Central memory CD8-positive, alpha-beta T cell (primary cell): ENCODE measurements at places on chromosomes 11 and 22.
A peak's percentile ranks its signal among the peaks of the same experiment; 100 is the strongest.

GRCh38 chr11:20522536-20522935 is 76.9 kb upstream of the SLC6A5 start:
- no peak for DNase-seq

GRCh38 chr11:12723421-12724300 is 49.4 kb downstream of the TEAD1 start:
- DNase-seq: no peak

DNA sequence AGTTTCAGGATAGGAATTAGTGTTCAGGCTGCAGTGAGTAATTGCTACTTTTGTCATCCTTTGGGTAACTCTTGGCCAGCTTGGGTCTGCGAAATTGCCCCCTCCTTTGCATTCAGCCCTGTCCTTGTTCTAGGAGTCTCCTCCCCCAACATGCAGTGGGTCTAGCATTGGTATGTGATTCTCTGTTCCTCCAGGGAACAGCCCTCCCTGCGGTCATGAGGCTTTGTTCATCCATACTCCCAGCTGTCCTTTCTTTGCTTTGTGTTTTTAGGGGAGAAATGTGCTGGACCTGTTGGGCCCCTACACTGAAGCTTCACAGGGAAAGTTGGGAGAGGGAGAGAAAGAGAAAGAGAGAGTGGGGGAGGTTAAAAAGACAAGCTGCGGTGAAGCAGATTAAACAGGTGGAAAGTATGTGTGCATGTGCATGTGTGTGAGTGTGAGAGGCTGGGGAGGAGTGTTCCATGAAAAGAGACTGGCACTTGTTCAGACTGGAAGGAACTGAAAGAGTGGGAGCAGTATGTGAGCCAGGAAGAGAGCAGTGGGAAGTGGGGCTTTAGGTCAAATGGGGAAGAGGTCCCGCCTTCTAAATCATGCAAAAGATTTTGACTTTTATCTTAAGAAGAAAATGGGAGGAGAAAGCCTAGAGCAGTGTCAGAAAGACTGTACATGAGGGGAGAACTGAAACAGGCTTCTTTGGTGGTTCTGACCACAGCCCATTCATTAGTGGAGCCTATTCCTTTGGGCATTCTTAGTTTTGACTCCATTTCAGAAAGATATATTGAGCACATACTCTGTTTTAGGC is 17.9 kb upstream of the SESN3 start:
- DNase-seq: no peak

- DNase-seq: no peak
These were observed 107.1 kb downstream of the GAB2 start for GRCh38 chr11:78310500-78310909.

DNA sequence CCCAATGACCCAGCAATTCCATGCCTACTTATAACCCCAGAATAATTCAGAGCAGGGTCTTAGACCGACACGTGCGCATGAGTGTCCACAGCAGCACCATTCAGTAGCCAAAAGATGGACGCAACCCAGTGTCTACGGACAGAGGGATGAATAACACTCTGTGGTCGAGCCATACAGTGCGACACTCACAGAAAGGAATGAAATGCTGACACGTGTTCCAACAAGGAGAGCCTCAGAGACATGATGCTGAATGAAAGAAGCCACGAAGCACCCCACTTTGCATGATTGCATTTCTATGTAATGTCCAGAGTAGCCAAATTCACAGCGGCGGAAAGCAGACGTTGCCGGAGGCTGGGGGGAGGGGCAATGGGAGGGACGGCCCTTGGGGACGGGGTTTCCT is 134.4 kb downstream of the CTTN start:
- no peak for DNase-seq

GRCh38 chr11:1814691-1815090 is 20.1 kb upstream of the SYT8 start:
- no peak for DNase-seq

- DNase-seq: no peak
These were observed 15.8 kb upstream of the RTN4RL2 start for GRCh38 chr11:57444362-57445121.

- DNase-seq: no peak
These were observed 1292.6 kb downstream of the LRRC4C start for GRCh38 chr11:40166892-40167291.

- DNase-seq: no peak
These were observed 1478.8 kb downstream of the BRD1 start for GRCh38 chr22:48348855-48349254.

DNA sequence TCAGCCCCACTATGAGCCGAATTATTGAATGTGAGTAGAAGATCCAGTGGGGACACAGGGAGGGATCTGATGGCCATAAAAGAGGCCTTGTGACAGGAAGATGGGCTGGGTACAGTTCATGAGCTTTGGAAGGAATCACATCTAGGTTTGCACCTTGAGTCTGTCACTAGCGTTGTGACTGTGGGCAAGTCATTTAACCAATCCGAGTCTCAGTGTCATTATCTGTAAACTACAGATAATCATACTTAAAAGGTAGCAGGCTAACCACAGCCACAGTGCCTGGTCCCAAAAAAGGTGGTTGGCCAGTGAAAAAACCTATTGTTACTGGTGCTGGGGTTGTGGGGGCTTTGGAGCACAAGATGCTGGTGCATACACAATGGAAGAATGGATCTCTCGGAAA is 3.8 kb downstream of the HEPN1 start:
- DNase-seq: no peak

DNA sequence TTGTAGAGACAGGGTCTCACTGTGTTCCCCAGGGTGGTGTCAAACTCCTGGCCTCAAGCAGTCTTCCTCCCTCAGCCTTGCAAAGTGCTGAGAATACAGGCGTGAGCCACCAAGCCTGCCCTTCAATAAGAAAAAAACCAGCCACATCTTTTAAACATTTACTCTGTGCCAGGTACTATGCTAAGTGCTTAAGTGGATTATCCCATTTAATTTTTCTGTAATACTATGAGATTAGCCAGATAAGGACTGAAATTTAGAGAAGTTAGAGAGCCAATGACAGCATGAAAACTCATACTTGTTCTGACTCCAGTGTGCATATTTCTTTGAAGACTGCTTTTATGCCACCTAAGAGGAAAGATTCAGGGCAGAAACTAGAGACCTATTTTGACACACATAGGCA is 35.7 kb downstream of the PPME1 start:
- no peak for DNase-seq

- no peak for DNase-seq
These were observed 18.6 kb upstream of the APLNR start for GRCh38 chr11:57255618-57256017.

DNA sequence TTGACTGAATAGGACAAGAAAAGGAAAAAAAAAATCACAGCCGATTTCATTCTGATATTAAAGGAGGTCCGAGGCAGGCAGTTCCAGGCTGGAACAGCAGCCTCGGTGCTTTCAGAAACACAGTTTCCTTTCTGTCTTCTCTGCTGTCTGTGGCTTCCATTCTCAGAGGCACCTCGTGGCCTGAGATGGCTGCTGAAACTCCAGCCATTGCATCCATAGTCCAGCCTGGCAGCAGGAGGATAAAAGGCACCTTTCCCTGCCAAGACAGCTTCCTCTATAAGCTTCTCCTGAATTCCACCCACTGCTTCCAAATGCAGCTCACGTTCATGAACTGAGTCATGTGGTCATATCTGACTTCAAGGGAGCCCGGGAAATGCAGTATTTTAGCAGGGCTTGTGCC is 390.5 kb downstream of the TBC1D22A start:
- no peak for DNase-seq

DNA sequence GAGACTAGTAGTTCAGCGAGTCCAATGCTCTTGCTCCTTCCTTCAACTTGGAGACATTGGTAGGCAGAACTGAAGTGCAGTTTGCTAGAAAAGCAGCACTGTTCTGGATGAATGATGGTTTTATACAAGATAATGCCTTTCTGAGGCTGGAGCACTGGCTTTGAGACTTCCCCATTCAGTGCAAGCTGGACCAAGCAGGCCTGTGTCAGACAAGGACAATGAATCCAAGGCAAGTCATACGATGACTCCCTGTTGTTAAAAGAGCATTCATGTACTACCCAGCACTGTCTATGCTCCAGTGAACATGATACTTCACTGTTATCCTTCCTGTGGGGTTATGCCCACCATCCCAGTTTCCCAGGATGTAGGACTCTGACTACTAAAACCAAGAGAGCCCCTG is 242.3 kb upstream of the RAG2 start:
- DNase-seq: no peak

DNA sequence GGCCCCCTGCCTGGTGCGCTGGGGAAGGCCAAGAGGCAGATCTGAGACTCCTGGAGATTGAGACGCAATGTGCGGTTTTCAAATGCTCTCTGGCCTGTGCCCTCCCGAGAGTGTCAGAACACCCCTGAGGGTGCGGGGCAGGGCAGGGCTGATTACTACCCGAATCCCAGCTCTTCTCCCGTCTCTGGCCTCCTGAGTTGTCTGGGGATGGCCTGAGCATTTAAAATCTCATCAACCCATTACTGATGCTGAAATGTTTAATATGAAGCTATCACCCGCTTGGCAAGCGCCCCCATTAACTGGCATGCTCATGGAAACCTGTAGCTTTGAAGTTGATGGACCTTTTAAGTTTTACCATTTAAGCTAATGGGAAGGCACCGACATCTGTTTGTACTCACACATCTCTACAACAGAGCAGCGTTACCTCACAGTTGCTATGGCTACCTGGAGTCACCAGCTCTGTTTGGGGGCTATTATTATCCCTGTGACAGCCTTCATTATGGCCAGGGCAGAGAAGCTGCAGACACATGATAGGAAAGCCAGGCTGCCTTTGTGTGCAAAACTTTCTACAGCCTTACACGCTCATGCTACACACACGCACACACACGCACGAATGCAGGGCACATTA is 3.6 kb upstream of the MB start:
- no peak for DNase-seq

GRCh38 chr11:65422633-65423515 is at the start of gene NEAT1:
TSS of gene NEAT1 (plus strand) at chr11:65422798.
- DNase-seq: peak; percentile 87

GRCh38 chr11:83336993-83337392 is 50.8 kb upstream of the CCDC90B start:
- DNase-seq: no peak

DNA sequence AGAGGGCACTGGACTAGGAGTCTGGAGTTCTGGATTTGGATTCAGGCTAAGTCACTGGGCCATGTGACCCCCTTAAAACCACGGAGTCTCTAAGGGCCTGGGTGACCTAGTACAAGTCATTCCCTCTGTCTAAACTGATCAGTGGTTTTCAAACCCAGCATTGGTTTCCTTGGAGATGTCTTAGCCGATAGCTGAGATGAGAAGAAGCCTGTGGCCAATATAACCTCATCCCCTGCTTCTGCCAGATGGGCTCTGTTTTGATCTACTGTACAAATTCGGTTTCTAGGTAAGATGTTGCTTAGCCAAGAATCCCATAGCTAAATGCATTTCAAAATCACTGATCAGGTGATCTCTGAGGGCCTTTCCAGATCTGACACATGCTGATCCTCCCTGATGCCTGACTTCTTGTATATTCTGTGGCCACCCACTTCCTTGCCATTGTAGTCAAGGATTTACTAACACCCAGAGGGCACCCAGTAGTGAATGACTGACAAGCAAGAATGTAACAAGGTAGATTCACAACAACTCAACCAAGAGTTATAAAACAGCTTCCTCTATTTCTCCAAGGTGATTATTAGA is 53.1 kb downstream of the GALNT18 start:
- no peak for DNase-seq

GRCh38 chr11:118226781-118227180 is 2.0 kb upstream of the JAML start:
- no peak for DNase-seq

DNA sequence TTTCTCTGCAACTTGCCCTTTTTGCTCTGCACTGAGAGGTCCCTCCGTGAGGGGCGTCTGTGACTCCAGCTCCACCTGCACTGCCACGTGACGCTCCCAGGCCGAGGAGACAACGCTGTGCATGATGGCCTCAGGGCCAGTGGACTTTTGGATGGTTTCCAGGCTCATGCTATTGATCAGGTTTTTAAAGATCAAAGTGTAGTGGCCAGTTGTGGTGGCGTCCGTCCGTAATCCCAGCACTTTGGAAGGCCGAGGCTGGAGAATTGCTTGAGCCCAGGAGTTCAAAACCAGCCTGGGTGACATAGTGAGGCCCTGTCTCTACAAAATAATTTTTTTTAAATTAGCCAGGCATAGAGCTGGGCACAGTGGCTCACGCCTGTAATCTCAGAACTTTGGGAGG is 16.1 kb downstream of the RPL3 start:
- DNase-seq: no peak

- DNase-seq: no peak
These were observed 117.5 kb downstream of the SPATA19 start for GRCh38 chr11:133727774-133728173.

- DNase-seq: no peak
These were observed 174.9 kb downstream of the ST3GAL4 start for GRCh38 chr11:126530416-126530815.

DNA sequence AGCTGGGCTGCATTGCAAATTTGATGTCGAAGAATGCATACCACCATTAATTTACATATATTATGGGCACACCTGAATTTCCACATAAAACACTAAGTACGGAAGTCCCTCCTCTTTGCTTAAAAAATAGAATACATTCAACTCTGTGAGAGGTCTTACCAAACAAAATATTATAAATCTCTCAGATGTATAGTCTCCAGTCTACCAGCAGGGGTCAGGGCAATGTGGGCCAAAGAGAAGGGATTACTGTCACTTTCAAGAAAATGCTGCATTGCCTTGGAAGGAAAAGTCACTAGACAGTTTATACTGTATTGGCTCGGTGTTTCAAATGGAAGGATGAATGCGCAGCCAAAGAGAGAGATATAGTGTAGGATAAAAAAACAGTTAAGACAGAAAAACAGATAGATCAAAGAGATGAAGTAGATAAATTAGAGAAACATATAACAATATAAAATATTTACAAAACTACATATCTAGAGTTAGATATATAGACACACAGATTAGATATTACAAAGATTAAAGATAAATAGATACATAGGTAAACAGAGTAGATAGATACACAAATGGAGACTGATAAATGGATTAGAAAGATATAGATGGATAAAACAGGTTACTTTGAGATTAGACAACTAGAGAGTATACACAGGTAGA is 20.9 kb downstream of the SERGEF start:
- no peak for DNase-seq

DNA sequence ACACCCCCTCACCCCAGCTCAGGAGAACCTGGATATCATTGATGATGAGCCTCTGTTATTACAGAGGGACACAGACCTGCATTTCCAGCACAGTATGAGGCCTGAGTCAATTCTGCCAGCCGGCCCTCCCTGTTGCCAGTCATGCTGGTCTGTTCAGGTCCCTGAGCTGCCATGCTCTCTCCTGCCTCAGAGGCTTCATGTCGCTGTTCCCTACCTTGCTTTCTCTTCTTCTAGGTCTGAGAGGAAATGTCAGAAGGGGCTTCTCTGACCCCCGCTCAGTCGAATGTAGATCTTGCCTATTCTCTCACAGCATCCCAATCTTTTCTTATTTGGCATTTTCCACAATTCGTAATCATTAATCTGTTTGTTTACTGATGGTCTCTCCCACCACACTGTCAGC is 21.8 kb upstream of the ABCC8 start:
- no peak for DNase-seq

GRCh38 chr11:56271092-56271491 is 2.9 kb upstream of the OR5T1 start:
- no peak for DNase-seq
